WERI-Rb-1 (cell line): ENCODE measurements at places on chromosomes 1 and 21.
A peak's percentile ranks its signal among the peaks of the same experiment; 100 is the strongest.

DNA sequence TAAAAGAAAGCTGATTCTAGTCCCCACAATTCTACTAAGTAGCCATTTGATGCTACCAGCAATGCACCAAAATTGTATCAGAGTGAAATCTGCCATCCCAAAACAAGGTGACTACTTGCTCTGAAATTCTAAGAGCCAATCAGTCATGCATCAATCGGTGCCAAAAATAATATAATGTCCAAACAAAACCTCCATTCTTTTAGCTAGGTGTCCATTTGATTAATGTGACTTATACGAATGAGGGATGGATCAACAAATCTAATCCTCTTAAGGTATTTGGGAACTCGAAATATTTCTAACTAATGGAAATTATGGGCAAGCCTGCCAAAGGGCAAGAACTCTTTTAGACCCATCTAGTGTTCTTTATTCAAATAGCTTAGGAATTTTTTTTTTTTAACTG lies 66.4 kb upstream of the NEK2 start:
- DNase-seq = no peak

DNA sequence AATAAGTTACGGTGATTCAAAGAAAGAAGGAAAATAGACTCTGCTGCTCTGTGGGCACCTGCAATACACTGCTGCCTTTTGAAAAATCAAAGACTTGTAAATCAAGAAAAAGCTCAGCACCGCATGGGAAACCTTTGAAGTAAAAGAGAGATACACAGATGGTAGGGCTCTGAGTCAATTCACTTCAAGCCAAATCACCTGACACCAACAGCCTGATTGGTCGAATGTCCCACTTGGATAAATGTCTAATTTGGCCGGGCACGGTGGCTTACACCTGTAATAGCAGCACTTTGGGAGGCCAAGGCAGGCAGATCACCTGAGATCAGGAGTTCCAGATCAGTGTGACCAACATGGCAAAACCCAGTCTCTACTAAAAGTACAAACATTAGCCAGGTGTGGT lies 19.2 kb upstream of the RCAN3 start:
- DNase-seq = no peak

GRCh38 chr1:115332813-115333608 lies 5.0 kb downstream of the NGF start:
- DNase-seq = no peak

- no peak for DNase-seq
Measured at GRCh38 chr21:41622831-41623548, 115.0 kb upstream of the TMPRSS2 start.

DNA sequence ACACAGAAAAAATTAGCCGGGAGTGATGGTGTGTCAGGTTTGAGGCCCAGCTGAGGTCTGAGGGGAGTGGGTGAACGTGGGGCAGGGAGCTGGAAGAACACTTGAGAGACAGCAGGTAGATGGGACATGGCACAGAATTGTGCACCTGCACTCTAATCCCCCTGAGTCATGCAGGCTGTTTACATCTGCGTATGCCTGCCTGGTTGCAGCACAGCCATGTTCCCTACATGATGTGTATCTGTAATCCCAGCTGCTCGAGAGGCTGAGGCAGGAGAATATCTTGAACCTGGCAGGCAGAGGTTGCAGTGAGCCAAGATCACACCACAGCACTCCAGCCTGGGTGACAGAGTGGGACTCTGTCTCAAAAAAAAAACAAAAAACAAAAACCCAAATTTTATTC lies 44.8 kb downstream of the ATP5PO start:
- no peak for DNase-seq

- DNase-seq = no peak
Measured at GRCh38 chr1:47686731-47687630, 249.1 kb downstream of the FOXD2 start.

DNA sequence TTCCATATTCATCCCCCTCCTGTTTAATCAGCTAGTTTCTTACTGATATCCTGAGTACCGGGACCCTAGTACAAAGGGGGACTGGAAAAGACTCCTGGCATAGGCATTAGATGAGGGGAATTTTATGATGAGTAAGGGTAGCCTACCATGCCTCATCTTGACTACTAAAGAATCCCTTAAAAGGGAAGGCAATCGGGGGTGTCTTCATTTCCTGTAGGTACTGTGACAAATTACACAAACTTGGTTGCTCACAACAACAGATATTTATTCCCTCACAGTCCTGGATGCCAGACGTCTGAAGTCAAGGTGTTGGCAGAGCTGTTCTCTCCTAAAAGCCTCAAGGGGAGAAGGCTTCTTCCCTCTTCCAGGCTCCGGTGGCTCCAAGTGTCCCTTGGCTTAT lies 28.9 kb upstream of the RUNX1 start:
- DNase-seq = no peak

GRCh38 chr1:160789702-160790611 lies 6.0 kb upstream of the LY9 start:
- no peak for DNase-seq

- DNase-seq = no peak
Measured at GRCh38 chr1:87219141-87219540, 109.5 kb upstream of the LMO4 start.

- no peak for DNase-seq
Measured at GRCh38 chr1:107138166-107138565, 2.7 kb upstream of the NTNG1 start.

DNA sequence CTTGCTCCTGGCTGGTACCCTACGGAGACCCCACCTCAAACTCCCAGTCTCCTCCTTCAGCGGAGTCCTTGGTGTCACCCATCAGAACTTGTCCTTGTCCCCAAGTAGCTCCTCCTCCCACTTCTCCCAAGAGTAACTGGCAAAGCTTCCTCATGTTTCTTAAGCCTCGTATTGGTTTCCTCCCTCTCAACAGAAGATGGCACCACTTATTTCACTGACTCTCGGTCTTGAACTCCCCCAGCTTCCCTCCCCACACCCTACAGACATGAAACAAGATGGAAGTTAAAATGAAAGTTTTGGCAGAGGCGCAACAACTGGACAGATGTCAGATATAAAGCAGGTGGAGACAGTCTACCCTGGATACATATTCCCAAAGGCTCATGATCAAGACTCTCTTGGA lies 13.4 kb downstream of the RAB7B start:
- DNase-seq = no peak

DNA sequence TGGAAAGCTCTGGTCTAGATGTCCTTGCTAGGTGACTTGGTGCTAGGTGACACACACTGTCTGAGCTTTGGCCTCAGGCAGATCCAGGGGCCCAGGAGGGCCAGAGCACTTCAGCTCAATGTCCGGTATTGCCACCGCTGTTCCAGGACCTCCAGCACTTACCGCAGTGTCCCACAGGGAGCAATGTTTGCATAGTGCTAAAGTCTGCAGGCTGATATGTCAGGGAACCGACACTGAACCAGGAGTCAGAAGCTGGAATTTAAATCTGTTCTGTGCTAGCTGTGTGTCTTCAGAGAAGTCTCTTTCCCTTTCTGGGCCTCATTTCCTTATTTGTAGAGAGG lies 19.3 kb downstream of the DHCR24 start:
- DNase-seq = no peak

DNA sequence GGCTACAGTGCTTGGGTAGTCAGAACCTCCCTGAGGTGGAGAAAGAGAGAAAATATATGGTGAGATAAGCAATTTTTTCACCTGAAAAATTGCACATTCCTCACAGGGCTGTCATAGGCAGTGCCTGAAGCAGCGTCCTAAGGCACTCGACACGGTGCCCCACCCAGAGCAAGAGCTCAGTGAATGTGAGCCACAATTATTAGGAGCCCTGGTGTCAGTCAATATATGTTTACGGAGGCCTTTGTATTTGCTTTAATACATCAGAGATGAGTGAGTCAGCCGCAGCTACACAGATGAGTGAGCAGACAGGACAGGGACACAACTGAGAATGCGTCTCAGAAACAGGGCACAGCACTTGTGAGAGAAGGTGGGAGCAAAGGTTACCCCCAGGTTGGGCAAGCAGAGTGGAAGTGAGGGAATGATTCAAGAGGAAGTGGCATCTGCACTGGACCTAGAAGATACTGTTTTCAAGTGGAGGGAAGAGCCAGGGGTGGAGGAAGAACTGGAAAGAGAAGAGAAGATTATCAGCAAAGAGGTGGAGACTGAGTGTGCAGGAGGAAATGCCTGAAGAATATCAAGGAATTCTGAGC lies 5.2 kb upstream of the PIGC start:
- DNase-seq = no peak

GRCh38 chr1:9473032-9473807 lies 66.0 kb upstream of the SLC25A33 start:
- no peak for DNase-seq

DNA sequence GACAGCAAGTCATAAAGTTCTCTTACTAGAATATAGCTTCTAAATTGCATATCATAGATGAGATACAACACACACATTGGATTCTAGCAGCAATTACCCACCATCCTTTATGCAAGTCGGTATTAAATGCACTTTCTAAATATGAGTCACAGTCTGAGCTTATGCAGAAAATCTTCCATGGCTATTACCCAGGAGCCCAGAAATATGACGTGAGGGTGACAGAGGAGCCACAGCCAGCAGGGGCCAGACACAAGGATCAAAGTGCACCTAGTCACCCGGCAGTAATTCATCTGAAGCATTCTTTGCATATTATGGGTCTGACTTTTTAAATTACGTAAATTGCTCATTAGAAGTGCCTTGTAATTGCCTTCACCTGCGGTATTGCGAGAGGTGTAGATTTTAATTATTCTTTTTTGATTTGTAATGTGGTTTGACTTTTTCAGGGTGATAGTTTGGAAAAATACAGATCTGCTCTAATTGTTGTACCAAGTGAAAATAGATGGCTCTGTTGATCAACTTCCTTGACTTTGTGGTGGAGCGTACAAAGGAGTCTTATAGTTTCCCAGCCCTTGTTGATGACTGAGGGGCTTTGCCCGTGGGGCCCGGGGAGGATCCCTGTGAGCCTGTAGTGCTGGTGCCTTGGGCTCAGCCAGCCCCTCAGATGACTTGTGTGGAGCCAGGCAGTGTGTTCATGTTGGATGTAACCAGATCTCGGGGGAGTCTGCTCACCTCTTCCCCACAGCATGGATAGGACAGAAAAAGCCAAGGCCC lies 470.0 kb upstream of the VAMP3 start:
- DNase-seq = no peak

- no peak for DNase-seq
Measured at GRCh38 chr1:48936436-48936835, 159.7 kb upstream of the BEND5 start.

DNA sequence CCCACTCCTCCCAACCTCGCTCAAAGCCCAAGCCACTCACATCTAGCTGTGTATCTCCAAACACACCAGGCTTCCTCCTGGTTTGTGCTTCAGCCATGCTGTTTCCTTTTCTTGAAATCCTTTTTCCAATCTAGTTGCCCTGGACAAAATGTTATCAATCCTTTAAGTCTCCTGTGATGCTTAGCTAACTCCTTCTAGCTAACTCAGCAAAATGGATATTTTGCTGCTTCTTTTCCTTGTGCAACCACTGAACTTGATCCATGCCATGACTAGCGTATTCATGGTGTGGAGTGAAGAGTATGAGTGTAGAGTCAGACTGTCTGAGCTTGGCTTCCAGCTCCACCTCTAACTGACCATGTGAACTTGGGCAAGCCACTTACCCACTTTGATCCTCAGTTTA lies 33.9 kb upstream of the FAM78B start:
- no peak for DNase-seq

GRCh38 chr1:167644551-167644950 lies 14.5 kb downstream of the RCSD1 start:
- DNase-seq = no peak

GRCh38 chr21:32861866-32862265 lies 90.3 kb upstream of the PAXBP1 start:
- DNase-seq = no peak

- DNase-seq = no peak
Measured at GRCh38 chr1:62398377-62398776, 38.5 kb upstream of the USP1 start.

- DNase-seq = no peak
Measured at GRCh38 chr1:5331101-5331500, 661.1 kb downstream of the NPHP4 start.

GRCh38 chr1:85850238-85850637 lies 142.0 kb upstream of the ZNHIT6 start:
- no peak for DNase-seq

DNA sequence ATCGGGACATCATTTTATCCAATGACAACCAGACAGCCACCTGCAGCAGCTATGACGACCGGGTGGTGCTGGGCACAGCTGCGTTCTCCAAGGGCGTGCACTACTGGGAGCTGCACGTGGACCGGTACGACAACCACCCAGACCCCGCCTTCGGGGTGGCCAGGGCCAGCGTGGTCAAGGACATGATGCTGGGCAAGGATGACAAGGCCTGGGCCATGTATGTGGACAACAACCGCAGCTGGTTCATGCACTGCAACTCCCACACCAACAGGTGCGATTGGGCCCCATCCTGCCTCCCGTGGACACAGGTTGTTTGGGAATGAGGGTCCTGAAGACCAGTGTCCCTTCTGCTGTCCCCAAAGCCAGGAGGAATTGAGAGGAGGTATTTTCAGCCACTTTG lies 32.0 kb upstream of the GNPAT start:
- no peak for DNase-seq

DNA sequence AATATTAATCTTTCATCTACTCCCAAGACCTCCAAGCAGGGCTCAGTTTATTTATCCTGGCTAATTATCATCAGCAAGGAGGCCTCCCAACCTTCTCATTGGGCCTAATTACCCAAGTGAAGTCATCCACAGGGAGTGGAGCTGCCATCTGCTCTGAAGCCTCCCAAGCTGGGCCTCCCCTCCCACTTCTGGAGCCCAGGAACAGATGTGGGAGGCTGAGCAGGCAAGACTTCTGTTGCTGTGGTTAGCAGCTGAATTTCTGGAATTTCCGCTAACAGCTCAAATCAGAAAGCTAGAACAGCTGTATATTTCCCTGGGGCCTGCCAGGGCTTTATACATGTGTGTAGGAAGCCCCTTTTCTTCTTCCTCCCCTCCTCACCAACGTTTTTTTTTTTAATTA lies 127.5 kb downstream of the UCK2 start:
- DNase-seq = peak; percentile 60

- DNase-seq = peak; percentile 93
Measured at GRCh38 chr1:10960411-10961299, 51.8 kb upstream of the TARDBP start.

GRCh38 chr1:77473690-77474089 lies 191.9 kb downstream of the AK5 start:
- DNase-seq = no peak
